ENCODE measurements at places on chromosomes 7 and 10. TPM values are rescaled to one million over a fixed set of nuclear protein-coding genes. Genes with fewer than 3 reads are reported as not detected.

- no peak for DNase-seq
Observed at GRCh38 chr10:97157578-97158095, 28.1 kb downstream of the SLIT1 start.

- no peak for DNase-seq
Observed at GRCh38 chr10:94105226-94105625, 111.5 kb downstream of the PLCE1 start.

GRCh38 chr7:38658921-38659320, 27.7 kb upstream of the AMPH start:
- DNase-seq: no peak

DNA sequence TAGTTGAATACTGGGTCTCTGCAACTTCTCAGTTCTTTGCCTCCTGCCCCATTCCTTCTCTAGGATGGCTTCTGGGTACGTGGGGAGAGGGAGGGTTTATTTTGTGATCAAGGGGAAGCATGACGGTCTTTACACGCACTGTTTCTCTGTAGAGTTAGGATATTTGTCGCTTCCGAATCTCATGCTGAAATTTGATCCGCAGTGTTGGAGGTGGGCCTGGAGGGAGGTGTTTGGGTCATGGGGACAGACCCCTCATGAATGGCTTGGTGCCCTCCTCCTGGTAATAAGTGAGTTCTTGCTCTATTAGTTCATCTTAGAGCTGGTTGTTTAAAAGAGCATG, 311.2 kb downstream of the GALNT17 start:
- DNase-seq: no peak

DNA sequence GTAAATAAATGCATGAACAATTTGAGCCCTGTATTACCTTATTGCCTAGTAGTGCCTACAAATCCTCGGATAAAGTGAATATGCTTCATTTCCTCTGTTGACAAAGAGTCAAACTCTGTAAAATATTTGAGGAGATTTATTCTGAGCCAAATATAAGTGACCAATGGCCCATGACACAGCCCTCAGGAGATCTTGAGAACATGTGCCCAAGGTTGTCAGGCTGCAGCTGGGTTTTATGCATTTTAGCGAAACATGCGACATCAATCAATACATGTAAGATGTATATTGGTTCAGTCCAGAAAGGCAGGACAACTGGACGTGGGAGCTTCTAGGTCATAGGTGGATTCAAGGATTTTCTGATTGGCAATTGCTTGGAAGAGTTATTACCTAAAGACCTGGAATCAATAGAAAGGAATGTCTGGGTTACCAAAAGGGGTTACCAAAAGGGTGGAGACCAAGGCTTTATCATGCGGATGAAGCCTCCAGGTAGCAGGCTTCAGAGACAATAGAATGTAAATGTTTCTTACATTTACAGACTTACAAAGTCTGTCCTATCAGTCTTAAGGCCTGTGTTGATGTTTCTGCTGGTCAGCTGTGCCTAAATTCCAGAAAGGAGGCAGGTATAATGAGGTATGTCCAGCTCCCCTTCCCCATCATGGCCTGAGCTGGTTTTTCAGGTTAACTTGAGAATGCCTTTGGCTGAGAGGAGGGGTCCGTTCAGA, 220.1 kb upstream of the FZD1 start:
- no peak for DNase-seq

- DNase-seq: no peak
Observed at GRCh38 chr10:29157321-29157720, 131.5 kb upstream of the LYZL1 start.

DNA sequence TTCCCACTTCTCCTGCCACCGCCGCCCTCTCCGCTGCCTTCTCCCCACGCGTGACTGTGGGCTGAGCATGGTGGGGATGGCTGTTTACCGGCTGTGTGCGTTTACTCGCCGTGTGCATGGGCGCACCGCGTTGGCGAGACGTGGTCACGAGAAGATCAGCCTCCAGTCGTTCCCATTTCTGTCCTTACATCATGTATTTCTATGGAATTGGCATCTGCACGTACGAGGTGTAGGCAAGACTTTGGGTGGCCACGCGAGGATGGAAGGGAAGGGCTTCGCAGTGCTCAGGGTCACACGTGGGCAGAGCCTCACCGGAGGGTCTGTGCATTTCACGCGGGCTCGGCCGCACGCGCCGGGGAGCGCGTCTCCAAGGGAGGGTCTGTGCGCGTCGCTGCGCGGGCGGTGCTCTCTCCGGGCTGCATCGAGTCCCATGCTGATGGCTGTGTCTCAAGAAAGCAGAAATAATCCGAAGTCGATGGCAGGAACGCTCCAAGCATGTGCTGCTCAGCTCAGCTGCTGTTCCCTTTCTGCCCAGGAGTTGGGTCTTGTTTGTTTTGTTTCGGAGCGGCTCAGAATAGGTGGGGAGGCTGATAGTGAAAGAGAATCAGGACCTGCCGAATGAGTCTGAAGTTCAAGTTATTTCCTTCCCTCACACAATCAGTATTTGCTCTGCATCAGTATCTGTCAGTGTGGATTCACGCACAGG, 973 bp downstream of the CAMK1D start:
- peak; percentile 72 for DNase-seq

DNA sequence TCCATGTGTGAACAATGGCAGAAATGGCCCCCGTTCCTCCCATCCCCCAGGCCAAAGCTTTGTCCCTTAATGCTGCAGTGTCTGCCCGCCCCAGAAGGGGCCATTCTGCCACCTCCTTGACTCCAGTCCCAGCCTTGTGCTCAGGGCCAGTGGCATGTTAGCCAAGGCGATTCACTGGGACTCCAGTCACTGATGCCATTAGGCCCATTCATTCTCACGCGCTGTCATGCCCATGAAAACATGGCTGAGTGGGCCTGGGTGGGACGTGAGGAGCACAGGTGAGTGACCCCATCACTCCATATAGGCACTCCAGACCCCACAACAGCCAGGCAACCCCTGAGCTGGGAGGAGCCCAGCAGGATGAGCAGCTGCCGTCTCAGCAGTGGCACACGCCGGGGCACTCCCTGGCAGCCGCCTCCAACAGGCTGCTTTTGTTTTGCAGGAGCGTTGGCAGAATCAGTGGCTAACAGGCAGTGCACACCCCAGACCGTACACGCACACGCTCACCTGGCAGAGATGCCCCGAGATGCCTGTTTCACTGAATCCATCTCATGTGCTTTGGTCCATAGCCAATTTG, 79.5 kb downstream of the TCERG1L start:
- no peak for DNase-seq

- DNase-seq: no peak
Observed at GRCh38 chr7:26419198-26419597, 127.5 kb downstream of the SNX10 start.

ASB15 gene
- polyA plus RNA-seq: 0.15 TPM

ITPRID1 gene
- polyA plus RNA-seq: not detected

GET4 gene
- polyA plus RNA-seq: 20.5 TPM

POLR2J2 gene
- 6.4 TPM for polyA plus RNA-seq

KMT2C gene
- polyA plus RNA-seq: 18.6 TPM

ASB13 gene
- 22.8 TPM for polyA plus RNA-seq

Data from naive thymus-derived CD4-positive, alpha-beta T cell (primary cell).